ENCODE measurements at places on chromosomes 5 and 9. TPM values are rescaled to one million over a fixed set of nuclear protein-coding genes. Genes with fewer than 3 reads are reported as not detected.
A peak's percentile ranks its signal among the peaks of the same experiment; 100 is the strongest.

- no peak for DNase-seq
Observed at GRCh38 chr9:102049586-102050246, 311.3 kb upstream of the GRIN3A start.

DNA sequence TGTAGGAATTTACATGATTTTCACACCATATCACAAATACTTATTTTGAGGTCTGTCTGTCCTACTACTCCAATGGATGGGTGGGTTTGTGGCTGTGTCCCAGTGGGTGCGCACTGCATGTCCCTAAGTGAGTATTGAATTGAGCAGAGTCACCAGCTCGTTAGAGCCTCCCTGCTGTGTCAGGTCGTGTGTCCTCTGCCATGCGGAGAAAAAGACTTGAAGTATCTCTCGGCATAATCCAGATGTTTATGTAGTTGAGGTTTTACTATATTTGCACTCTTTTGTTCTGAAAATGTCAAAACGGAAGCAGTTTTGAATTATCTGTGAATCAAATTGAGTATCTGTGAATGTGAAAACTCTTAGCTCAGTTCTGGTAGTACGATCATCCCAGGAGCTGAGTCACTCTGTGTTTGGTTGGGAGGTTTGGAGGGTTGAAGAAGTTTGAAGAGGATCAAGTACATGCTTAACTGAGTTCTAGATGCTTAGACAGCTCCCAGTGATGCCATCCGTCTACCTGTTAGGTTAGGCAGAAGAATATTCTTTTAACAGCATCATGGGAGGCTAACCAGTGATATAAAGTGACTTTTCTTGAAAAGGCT is 194.2 kb downstream of the TENT4A start:
- no peak for DNase-seq

DNA sequence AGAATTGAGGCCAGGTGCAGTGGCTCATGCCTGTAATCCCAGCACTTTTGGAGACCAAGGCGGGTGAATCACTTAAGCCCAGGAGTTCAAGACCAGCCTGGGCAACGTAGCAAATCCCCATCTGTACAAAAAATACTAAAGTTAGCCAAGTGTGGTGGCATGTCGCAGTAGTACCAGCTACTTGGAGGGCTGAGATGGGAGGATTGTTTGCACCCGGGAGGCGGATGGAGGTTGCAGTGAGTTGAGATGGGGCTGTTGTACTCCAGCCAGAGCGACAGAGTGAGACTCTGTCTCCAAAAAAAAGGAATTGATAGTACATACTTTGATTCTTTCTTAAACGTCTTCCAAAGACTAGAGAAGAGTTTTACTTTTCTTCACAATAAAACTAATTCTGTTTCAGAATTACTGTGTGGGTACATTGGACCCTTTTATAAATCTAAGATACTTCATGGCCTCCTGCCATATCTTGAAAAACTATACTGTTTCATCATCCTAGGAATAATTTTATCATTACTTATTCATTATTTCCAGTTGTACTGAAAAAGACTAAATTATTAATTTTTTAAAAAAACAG is 132.0 kb upstream of the GRHPR start:
- no peak for DNase-seq

DNA sequence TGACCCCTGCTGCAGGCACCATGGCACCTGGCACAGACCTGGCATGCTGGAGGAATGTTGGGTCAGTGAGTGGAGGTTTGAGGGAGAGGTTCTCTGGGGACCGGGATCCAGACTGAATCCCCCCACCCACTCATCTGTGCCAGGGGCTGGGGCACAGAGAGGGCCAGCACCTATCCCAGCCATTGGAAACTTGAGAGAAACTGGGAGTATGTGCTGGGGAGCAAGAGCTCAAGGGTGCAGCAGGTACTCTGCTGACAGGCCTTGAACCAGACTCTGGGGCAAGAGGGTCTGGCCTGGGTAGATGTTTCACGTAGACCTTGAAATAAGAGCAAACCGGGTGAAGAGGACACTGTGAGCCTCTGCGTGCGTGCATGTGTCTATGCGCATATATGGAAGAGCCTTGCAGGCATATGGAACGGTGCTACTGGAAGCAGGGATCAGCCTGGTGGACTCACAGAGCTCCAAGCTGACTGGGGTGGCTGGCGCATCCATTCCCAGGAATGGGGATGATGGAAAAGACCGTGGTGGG is 8.8 kb downstream of the FGF18 start:
- DNase-seq, result no peak

Gene OR13C9
- total RNA-seq, result not detected

- DNase-seq, result no peak
Observed at GRCh38 chr9:134101623-134102149, 33.9 kb upstream of the BRD3 start.

GRCh38 chr5:75234251-75234650 is 2.4 kb downstream of the ANKRD31 start:
- DNase-seq, result no peak

- peak; percentile 55 for DNase-seq
Observed at GRCh38 chr5:9207817-9208418, 338.0 kb downstream of the SEMA5A start.

DNA sequence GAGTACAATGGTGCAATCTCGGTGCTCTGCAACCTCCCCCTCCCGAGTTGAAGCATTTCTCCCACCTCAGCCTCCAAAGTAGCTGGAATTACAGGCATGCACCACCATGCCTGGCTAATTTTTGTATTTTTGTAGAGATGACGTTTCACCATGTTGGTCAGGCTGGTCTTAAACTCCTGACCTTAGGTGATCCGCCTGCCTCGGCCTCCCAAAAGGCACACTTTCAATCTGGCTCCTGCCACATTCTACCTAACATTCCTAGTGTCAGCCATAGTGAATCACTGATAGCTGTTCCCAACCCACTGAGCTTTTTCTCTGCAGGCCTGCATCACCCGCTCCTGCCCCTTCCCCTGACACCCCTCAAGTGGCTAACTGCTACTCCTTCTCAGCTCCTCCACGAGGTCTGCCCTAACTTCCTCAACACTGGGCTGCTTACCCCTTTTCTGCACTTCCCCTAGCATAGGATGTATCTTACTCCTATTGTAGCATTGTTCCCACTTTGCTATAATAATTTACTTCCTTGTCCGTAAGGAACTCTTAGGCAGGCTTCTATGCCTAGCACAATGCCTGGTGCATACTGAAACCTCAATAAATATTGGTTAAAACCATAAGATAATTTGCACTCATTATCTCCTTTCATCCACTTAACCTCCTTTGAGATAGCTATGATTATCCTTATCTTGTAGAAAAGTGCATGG is 42.0 kb upstream of the LIFR start:
- no peak for DNase-seq

Gene PCDHAC1
- 0.05 TPM for total RNA-seq

DNA sequence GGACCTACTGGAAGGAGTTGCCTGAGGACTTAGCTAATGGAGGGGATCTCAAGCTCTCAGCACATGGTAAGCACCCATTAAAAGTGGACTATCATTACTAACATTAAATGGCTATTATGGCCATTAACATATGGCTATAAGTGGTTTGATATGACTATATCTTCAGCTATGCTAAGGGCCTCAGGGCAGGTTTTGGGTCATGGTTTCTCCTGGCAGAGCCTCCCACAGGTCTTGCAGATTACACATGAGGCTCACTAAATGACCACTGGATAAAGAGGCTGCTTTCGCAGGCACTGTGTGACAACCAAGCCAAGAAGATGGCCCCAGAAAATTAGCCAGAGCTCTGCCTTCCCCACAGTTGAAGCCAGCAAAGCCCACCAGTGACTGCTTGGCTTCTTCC is 15.4 kb downstream of the CCNJL start:
- no peak for DNase-seq

Gene PCDHGB6
- total RNA-seq, result 0.96 TPM

DNA sequence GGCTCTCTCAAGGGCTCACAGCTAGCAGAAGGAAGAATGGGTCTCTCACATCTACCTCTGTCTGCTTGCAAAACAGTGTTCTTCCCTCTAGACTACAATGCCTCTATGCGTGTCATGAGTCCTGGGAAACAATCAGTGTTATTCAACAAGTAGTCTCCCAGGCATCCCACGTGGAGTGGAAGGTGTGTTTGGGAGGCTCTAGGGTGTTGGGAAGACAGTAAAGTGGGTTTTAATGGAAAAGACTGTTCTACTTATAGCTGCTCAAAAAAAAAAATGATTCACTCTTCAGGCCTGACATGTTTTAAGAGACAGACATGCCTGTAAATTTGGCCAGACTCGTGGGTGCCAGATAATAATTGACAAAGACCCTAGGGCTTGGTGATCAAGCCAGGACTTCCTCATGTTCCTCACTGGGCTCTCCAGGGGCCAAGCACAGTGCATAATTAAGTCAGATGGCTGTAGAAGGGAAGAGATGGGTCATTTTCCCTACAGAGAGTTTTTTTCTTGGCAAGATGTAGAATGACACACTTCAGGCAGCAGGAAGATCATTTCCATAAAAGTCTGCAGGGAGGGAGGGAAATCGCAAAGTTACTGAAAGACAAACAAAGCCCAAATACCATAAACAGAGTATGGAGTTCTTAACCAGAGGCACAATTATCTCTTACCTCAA is 246.4 kb downstream of the ACTL7B start:
- DNase-seq, result no peak

DNA sequence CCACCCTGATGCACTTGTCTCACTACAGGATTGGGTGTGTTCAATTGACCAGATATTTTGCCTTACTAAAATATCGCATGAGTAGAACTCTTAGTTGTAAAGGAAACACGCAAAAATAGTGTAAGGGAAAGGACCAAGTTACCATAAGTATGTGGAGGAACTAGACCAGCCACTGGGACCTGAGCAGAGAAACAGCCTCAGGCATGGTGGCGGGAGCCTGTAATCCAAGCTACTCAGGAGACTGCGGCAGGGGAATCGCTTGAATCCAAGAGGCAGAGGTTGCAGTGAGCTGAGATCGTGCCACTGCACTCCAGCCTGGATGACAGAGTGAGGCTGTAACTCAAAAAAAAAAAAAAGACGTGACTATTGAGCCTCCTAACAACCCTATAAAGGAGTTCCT is 117.9 kb upstream of the SPATA31C2 start:
- DNase-seq, result no peak

Gene SPINK4
- total RNA-seq, result not detected

GRCh38 chr5:82164977-82165713 is 113.0 kb downstream of the RPS23 start:
- peak; percentile 18 for DNase-seq

DNA sequence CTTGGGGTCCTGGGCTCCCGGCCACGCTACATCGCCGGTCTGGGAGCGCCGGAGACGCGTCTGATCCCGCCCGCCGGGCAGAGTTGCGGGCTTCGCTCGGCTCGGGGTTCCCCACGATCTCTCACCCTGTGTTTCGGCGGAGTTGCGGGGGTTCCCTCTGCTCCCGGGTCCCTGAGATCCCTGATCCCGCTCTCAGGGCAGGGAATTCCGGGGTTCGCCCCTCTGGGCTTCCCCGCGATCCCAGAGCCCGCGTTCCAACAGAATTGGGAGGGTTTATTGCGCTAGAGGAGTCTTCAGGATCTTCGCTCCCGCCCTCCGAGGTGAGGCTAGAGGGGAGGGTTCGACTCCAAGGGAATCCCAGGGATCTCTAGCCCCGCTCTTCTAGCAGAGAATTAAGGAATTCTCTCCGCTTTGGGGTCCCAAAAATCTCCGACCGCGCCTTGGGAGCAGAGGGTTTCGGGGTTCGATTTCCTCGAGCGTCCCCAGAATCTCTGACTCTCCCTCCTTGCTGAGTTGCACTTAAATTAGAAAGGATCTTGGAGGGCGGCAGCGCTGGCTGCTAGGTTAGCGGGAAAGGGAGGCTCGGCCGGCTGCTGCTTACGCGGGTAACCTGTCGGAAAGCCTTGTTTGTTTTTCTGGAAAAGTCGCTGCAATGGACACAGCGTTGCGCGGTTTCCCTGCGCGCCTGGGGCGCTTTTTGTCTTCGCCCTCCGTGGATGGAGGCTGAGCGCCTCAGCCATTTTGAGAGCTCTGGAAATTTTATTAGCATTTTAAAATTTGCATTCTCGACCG is 1.3 kb downstream of the DMRT1 start:
- DNase-seq, result no peak

DNA sequence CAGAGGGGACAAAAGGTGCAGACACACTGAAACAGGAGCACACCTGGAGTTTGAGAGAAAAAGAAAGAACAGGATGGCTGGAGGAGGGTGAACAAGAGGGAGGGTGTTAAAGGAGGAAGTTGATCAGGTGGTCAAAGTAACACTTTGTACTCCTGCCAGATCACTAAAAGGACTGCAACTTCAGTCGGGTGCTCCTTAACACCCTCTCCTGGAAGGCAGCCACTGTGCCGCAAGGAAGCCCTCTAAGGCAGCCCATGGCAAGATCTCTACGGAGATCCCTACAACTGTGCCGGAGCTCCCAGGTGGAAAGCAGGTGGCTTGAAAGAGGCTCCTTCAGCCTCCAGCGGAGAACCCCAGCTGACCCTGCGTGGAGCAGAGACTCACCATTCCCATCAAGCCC is 124.4 kb upstream of the MSX2 start:
- no peak for DNase-seq

Gene HNRNPA0
- total RNA-seq, result 10.5 TPM

DNA sequence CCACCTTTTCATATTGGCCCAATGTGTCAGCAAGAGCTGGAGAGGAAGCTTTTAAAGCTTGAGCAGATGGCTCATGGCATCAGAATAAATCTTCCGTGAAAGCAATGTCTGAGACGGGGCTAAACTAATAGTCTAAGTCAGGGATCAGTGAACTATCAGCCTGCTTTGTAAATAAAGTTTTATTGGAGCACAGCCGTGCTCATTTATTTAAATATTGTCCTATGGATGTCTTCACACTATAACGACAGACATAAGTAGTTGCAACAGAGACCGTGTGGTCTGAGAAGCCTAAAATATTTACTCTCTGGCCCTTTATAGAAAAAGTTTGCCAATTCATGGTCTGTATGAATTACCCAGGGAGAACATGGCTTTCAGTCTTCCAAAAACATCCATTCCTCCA is 85.6 kb upstream of the SLC44A1 start:
- DNase-seq, result no peak

Gene SLC27A4
- 29.7 TPM for total RNA-seq

DNA sequence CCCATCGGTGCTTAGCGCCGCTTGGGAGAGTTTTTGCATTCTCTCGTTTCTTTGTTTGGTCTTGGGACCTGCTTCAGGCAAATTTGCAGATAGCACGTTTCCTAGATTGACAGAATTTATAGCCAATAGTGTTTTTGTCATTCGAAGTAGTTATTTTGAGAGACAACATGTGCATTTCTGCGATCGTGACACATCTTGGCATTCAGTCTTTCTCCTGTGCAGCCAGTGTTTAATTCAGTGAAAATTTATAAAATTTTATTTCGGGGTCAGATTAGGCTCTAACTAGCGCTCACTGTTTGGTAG is 830 bp downstream of the PRRC1 start:
- peak; percentile 53 for DNase-seq

GRCh38 chr9:109507421-109507838 is 9.3 kb upstream of the PTPN3 start:
- DNase-seq, result no peak

GRCh38 chr5:136035837-136036236 is 7.0 kb downstream of the TGFBI start:
- peak; percentile 32 for DNase-seq
